Right cardiac atrium (tissue), 5 donors: ENCODE measurements at places on chromosomes 16 and 17. TPM values are rescaled to one million over a fixed set of nuclear protein-coding genes. Genes with fewer than 3 reads are reported as not detected.

GRCh38 chr16:73034374-73034773 lies 13.6 kb downstream of the ZFHX3 start:
- DNase-seq = no peak

DNA sequence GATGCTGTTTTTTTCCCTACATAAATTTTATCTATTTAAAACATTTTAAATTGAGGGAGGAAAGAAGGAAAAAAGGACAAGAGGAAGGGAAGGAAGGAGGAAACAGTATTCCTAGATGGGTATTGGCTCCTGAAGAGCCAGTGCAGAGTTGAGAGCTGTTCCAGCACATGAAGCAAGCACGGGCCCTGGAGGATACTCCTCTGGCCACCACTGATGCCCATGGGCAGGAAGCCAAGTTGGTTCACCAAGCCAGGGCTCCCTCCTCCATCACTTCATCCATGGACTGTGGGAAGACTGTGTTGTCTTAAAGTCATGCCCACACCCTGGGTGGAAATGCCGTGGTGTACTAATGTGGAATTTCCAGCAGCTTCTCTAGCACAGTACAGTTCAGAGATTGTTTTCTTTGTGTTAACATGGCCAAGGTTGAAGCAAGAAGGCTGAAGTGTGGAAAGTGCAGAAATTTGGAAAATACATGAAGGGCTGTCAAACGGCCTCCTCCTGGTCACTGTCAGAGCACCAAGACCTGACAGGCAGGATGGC lies 23.9 kb upstream of the NOS2 start:
- DNase-seq = no peak

- DNase-seq = peak; percentile 57
Measured at GRCh38 chr16:88959022-88959421, 18.0 kb downstream of the CBFA2T3 start.

DNA sequence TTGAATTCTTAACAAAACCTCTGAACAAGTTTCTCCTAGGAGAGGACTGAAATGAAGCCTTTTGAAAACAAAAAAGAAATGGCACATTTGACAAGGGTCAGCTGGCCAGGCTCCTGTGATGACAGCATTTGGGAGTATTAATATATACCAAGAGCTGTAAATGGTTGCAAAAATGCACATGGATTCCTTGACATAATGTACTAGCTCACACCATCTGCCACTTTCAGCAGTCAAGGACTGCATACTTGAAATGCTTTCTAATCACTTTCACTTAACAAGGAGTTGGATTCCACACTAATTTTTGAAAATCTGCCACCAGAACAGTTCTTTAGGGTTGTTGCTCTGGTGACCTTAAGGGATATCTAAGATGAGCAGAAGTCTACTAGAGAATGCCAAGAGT lies 236.7 kb upstream of the TOX3 start:
- no peak for DNase-seq

DNA sequence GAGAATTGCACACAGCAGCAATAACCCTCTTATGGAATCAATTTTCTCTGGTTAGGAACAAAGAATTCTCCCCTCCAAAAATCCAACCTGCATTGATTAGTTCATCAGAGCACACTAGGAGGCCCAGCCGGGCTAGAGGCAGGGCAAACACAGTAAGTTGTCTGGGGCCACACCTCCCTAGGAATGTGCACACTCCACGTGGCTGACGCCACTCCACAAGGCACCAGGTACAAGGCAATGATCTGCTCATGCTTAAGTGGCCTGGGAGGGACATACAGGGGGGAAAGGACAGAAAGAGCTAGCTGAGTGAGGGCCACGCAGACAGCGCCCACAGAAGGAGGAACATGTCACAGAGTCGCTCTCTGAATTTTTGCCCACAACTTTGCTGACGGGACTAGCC lies 107.6 kb downstream of the SLC39A11 start:
- no peak for DNase-seq

GRCh38 chr17:78993981-78994671 lies 14.4 kb upstream of the LGALS3BP start:
- DNase-seq = peak; percentile 52

DNA sequence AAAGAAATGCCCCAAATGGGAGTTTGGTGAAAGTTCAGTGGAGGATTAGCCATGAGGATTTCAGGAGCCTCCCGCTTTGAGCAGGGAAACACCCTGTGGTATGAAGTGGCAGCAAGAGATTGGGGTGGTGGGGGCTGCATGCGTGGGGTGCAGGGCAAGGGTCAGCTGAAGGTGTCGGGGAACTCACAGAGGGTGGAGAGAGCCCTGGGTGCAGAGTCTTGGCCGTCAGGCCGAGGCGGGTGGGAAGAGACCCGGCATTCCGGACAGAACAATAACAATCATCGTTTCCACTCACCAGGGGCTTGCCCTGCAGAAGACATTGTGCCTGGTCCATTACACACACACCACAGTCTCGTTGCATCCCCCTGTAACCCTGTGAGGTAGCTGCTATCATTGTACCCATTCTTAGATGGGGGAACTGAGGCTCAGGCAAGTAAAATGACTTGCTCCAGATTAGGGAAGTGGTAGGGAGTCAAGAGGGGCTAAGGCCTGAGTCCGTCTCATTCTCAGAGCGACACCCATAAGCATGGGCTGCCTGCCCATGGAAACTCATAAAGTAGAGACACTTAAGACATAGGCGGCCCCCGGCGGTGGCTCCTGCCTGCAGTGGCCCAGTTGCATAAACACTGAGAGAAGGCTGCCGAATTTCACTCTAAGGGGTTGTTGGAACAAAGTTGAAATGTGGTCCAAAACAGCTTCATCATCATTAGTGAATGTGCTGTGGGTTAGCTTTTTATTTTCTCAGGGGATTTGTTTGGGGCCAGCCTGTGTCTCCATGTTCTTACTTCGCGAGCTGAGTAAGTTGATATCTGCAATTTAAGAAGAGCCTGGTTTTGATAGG lies 93.3 kb downstream of the CMIP start:
- peak; percentile 78 for DNase-seq

GRCh38 chr17:66799849-66800537 lies 34.9 kb upstream of the CACNG5 start:
- DNase-seq = no peak

GRCh38 chr16:67260426-67261063 lies 11.8 kb downstream of the SLC9A5 start:
- DNase-seq = no peak

DNA sequence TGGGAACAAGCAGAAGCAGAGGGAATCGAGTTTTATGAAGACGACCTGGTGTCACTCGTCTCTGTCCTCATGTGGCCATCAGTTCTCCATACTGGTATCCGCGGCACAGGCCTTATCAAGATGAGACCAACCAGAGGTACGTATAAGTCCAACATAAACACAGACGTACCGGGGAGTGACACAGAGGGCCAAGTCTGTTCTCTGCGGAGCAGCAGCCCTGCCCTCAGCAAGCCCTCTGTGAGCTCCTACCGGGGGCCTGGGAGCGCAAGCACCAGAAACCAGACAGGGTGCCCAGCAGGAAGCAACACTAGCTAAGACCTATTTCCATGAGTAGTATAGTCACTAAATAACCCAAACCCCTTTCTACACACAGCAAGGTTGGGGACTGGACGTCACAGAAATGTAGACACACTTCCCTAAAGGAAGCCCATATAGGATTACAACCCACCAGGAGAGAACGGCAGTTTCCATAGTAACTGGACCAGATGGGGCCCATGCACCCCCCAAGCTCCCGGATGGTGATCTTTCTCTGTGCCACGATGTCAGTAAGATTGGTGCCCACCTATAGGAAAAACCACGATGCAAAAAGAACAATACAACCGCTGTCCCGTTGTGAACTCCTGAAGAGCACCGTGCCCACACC lies 911 bp downstream of the ARL16 start:
- no peak for DNase-seq

GRCh38 chr17:48747445-48748363 lies 19.2 kb upstream of the HOXB13 start:
- no peak for DNase-seq

DNA sequence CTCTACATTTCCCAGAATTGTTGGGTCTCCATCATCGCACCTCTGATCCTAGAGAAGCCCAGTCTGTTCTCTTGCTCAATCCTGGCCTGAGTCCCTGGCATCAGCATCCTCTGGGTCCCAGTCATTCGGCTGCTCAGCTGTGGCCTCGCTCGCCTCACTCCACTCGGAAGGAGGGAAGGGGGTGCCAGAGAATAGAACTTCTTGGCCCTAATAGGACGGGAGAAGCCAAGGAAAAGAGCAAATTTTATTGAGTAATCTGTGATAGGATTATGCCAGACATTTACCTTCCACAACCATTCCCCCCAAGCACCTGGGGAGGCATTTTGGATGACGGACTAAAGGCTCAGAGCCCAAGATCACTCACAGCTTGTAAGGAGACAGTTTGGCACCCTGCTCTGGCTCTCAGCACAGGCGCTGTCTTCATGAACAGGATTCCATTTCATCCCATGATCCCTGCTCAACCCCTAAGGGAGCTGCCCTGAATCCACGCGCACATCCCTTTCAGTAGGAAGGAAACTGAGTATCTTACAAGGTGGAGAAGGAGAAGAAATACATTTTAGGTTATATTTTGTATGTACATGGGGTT lies 498 bp upstream of the CLEC10A start:
- peak; percentile 72 for DNase-seq

- DNase-seq = no peak
Measured at GRCh38 chr17:81128338-81128737, 37.0 kb upstream of the PVALEF start.

GRCh38 chr17:43691317-43691693 lies 29.6 kb upstream of the MEOX1 start:
- DNase-seq = no peak

GRCh38 chr16:88798772-88799455 lies 4.7 kb upstream of the CDT1 start:
- peak; percentile 12 for DNase-seq

DNA sequence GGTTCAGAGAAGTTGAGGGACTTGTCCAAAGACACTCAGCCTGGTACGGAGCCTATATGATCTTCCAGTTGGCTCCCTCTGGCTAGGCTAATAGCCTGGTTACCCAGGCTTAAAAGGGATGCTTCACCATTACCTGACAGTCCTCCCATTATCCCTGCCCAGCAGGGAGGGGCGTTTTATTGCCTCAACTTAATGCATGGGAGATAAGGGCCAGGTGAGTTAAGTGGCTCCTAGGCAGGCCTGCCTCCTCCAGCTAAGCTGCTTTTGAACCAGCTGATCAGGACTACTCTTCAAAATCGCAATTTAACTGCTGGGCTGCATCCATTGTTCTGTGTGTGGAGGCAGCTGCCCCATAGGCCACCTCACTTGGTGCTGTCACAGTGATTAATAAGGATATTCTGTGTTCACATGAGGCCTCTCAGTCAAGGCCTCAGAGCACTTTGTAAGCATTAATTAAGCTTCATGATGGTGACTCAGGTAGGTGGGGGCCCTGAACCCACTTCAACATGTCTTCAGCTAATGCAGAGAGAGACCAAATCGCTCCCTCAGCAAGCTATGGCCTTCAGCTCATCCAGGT lies 27.9 kb downstream of the SMPD3 start:
- DNase-seq = no peak

DNA sequence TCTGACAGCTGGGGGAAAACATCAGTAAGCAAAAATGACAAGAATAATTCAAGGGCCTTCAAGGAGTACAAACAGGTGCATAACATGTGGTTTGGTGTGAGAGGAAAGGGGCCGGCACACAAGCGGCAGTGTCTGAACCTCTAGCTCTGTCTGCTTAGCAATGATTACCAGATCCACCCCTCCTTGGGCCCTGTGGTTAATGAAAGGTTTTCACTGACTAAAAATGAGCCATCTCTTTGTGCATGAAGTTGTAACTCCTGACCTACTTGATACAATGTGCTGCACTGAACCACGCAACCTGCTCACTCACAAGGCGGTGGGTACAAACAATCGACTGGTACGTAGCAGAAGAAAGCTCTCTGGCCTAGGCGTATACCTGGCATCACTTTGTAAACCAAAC lies 15.1 kb downstream of the FAM117A start:
- no peak for DNase-seq

DNA sequence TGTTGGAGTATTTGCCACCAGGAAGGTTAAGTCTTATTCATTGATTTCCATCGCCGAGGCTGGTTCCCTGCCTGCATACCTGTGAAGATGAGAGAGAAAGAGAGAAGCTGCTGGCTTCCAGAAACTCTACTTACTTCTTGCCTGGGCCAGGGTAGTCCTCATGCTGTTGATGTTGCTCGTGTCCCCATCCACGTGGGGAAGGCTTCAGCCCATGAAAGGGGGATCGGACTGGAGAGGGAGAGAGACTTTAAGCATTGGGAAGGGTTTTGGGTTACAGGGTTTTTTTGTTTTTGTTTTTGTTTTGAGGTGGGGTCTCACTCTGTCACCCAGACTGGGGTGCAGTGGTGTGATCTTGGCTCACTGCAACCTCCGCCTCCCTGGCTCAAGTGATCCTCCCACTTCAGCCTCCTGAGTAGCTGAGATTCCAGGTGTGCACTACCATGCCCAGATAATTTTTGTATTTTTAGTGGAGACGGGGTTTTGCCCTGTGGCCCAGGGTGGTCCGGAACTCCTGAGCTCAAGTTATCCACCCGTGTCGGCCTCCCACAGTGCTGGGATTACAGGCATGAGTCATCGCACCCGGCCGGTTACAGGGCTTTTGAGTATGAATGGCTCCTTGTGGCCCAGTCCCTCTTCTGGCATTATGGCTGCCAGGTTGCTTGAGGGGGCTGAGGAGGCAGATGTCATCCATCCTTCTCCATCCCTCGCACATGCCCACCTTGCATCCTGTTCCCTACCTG lies 26.6 kb downstream of the ITGB3 start:
- DNase-seq = no peak

- DNase-seq = no peak
Measured at GRCh38 chr16:50151322-50151721, 1.8 kb upstream of the TENT4B start.

DNA sequence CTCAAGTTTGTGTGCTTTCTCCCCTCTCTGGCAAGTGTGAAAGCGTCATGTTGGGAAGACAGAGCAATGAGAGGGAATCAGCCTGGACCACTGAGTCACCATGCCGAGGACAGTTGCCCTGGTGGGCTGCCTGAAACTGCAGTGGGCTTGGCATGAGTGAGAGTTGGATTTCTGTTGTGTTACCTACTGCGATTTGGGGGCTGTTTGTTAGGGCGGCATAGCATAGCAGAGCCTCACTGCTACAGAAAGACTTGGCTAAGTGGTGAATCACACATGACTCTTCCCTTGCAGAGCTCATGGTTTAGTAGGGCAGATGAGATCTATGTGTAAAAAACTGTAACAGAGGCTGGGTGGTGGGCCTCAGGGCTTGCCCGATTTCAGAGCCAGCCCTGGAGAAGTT lies 324.6 kb downstream of the C16orf95 start:
- DNase-seq = no peak

Gene IL34
- total RNA-seq = 2.0 TPM

Gene SLFN14
- not detected for total RNA-seq

Gene ZNF469
- 1.9 TPM for total RNA-seq

Gene HOXB7
- 0.50 TPM for total RNA-seq

Gene GNG13
- total RNA-seq = not detected

Gene TPSD1
- not detected for total RNA-seq

Gene ENPP7
- total RNA-seq = not detected

Gene RFWD3
- total RNA-seq = 6.3 TPM

Gene INO80E
- 32.7 TPM for total RNA-seq

Gene SOST
- total RNA-seq = 0.29 TPM

Gene CHD9NB
- total RNA-seq = 0.74 TPM

Gene TSPOAP1
- 17.2 TPM for total RNA-seq

Gene NATD1
- 11.4 TPM for total RNA-seq

Gene HOXB6
- total RNA-seq = 0.74 TPM
